ENCODE measurements at places on chromosomes 11 and 22.

- no peak for DNase-seq
These were observed 49.8 kb downstream of the CLMP start for GRCh38 chr11:123145220-123145619.

DNA sequence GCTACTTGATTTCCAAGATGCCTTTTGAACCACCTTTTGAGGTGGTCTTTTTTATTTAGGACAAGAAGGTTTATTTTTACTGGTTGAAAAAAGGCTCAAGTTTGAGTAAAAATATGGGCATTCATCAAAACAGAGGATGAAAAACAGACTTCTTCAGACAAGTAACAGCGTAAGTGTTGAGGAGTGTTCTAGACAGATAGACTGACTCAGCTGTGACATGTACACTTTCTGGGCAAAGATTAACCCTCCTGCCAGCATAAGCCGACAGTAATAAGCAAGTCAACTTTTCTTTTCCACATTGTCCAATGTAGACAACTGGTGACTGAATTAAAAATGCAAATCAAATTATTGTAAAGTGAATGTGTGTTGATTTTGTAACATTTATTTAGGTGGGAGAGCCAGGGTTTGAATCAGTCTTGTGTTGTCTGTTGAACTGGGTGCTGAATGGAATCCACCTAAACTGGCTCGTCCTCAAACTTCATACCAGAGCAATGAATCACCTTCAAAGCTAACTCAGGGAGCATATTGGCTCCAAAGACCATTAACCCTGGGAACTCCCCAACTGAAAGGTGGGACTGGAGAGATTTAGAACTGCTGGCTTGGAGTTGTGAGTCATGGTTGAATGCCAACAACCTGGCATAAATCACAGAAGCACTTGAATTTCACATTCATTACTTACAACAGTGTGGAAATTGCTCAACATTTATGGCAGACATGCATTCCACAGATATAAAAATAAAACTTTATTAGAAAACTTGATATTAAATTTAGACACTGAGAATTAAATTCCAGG, 377.0 kb downstream of the ETS1 start:
- no peak for DNase-seq

DNA sequence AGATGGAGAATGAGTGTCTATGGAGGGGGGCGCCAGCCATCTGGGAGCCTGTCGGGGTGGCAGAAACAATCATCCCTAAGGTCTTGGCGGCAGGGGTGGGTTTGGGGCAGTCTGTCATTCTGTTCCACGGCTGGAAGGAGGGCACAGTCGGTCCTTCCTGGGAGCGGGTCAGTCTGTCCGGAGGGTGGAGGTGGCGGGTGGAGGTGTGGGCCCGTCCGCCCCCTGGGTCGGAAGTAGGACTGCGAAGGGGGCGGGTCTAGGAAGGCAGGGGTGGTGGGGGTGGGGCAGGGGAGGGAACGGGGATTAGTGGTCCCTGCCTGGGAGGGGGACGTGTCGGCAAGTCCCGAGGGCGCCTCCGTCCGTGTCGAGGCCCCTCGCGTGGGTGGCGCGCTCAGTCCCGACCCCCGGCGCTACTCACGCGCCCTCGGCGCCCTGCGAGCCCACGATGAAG, 461 bp downstream of the TBC1D10A start:
- peak; percentile 64 for DNase-seq

DNA sequence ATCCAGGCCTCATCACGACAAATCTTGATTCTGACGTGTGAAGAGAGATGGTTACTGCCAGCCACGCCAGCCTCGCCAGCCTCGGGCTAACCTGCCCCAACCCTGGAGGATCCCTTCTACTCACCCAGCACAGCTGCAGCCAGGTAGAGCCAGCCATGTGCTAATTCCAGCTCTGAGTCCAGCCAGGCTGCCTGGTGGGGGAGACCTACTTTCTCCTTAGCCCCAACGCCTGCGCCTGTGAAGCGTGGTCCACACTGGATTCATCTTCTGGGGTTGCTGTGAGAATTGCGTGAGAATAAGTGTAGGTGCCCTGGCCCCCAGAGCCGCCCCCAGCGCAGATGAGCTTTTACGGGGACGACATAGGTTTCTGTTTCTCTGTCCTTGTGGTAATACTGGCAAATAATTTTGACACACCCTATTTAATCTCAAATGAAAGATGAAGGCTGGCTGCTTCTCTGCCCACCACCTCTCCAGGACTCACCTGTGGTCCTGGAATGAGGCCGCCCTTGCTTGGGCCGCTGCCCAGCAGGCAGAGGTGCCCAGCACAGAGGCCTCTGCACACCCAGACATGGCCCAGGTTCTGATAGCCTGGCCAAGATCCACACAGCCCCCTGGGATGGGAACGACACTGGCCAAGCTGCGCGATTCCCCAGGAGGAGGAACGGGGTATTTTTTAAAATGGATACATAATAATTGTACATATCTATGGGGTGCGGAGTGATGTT, 528.4 kb downstream of the TBC1D22A start:
- no peak for DNase-seq

DNA sequence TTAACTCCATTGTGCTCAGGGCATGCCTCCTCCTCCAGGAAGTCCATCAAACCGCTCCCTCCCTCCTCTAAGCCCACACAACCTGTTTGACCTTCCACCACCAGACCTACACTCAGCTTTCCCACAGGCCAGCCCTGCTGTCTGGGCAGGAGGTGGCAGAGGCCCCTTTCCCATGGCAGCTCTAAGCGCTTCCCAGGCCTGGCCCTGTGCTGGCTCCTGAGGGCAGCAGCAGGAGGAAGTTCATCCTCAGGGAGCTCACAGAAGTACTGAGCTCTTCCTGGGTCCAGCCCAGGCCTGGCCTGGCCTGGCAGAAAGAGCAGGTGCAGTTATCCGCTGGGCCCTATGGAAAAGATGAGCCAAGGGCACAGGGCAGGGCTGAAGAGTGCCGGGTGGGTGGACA, 31.4 kb downstream of the ARAP1 start:
- DNase-seq: no peak

DNA sequence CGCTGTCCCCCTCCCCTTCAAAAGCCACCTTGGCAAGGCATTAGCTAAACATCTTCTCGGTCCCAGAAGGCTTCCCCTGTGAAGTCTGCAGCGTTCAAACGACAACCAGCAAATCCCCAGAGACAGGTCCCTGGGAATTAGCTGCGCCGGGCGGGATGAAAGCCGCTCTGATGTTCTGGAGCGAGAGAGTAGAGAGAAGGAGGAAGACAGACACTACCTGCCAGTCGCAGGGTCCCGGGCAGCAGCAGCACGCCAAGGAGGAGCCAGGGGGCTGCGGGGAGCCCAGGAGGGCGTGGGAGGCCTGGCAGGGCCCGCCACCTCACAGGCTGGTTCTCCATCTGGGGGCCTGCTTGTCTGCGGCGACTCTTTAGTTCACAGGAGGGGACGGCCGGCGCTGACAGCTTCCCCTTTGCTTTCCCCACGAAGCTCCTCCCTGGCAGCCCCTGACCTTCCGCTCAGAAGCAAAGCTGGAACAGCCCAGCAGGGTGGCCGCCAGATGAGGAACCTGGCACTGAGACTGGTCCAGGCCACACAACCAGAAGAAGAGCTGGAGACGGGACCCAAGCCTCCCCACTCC, at the start of gene NFAM1:
NFAM1 (minus strand) TSS at position 384 of the 577 bp plus-strand sequence; CDS start at position 338, 46 bp downstream.
- peak; percentile 88 for DNase-seq

GRCh38 chr11:86676533-86677154, 4.2 kb upstream of the ME3 start:
- DNase-seq: no peak
